CD4-positive, alpha-beta T cell treated with Interleukin-10 for 1 hour (primary cell): ENCODE measurements at places on chromosomes 16 and 17.

DNA sequence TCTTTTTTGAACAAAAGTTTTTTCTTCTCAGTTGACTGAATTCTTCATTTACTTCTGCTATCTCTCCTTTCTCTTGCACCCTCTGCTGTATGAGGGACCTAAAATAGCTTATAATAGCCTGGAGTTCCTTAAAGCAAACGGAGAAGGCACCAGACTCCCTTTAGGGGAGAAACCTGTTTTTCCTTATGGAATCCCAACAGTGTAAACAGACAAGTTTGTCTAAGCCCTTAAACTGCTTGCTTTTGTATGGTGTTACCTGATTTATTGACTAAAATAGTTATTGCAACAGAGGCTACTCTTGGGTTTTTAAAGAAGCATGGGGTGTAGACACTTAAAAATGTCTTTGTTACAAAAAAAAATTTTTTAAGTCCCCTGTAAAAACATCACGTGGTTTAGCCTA, 12.9 kb upstream of the TRIM25 start:
- no peak for DNase-seq

DNA sequence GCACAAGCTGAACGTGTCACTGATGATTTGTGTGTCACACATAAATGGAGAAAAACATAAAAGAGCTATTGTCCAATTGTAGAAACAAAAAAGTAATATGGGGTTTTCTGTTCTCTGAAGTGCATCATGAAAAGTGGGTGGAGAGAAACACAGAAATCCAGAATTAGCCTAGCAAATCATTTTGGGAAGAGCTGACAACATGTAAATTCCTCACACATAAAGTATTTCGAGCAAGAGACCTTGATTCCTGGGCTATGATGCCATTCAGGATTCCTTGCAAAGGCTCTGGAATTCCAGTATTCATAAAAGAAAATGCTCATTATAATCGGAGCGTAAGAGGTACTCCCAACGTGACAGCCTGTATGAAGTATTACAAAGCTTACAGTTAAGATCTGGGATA, 1.1 kb downstream of the DCUN1D3 start:
- DNase-seq: no peak

- no peak for DNase-seq
Measured at GRCh38 chr17:80774146-80774545, 217.5 kb upstream of the CHMP6 start.

DNA sequence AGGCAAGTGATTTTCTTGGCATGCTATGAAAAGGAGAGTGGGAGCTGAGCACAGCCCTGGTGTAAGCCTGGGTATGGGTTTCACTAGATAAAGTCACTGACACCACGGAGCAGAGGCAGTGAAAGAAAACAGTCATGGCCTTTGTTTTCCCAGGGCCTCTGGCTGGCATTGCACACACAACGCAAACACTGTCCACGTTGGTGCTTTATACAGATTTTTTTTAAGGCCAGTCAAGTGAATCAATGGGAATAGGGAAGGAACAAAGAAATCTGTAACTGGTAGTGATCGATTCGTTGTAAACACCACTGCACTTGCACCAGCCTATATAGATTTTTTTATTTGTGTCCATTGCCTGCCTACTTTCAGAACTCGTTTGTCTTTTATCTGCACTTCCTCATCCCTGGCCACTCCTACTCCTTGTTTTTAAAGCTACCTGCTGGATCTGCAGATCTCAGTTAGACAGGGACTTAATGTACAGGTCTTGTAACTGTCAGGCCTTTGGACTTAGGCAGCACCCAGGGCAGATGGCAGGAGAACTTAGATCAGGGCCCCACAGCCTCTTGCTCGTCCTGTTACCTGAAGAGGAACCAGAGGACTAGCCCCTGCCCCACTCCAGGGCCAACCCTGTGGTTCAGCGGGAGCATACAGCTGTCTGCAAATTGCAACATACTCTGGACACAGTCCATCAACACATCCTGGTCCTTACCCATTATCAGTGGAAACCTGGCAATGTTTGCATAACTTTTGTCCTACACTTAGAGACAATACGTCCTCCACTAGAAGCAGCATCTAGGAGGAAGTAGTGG, 10.6 kb upstream of the TMIGD1 start:
- DNase-seq: no peak

- DNase-seq: no peak
Measured at GRCh38 chr17:59778996-59779395, 71.5 kb downstream of the VMP1 start.

GRCh38 chr17:39777534-39778365, 40.0 kb downstream of the GRB7 start:
- peak; percentile 61 for DNase-seq

DNA sequence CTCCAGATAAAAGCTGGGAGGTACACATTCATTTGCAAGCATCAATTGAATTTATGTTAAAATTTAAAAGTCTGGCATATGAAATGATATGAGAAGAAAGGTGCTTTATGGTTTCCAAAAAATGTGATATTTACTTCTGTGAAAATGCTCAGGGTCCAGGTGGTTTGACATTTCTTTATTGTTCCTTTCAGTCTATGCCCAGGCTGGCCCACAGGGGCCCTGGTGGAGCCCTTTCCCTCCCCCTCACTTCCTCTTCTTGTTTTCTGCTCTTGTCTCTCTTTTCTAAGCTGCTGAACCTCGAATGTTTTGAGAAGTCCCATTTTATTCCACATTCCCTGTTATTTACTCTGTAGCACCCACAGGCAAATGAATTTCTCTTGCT, 127.8 kb downstream of the HS3ST3B1 start:
- peak; percentile 36 for DNase-seq
